ENCODE measurements at places on chromosomes 7 and 10. TPM values are rescaled to one million over a fixed set of nuclear protein-coding genes. Genes with fewer than 3 reads are reported as not detected.
A peak's percentile ranks its signal among the peaks of the same experiment; 100 is the strongest.

DNA sequence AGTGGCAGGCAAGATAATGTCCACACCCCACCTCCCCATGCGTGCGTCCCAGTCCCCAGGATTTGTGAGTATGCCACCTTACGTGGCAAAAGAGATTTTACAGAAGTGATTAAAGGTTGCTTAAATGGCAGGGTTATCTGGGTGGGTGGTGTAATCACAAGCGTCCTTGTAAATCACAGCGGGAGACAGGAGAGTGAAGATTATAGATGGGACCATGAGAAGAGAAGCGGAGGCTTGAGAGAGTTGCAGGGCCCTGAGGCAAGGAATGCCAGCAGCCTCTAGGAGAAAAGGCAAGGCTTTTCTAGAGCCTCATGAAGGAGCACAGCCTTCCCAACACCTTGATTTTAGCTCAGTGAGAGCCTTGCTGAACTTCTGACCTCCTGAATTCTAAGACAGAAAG is 10.2 kb downstream of the ZRANB1 start:
- no peak overlapping the region for H3K27ac ChIP-seq
- peaks cover 23% of the 10 kb centered on the region for H3K4me1 ChIP-seq
- no peak overlapping the region for H3K4me3 ChIP-seq
- H3K27me3 ChIP-seq, result no peaks in the 10 kb centered on the region
- no peaks in the 10 kb centered on the region for H3K36me3 ChIP-seq
- no peak for DNase-seq

GRCh38 chr10:84047258-84048010 is 91.9 kb upstream of the GHITM start:
- no peak overlapping the region for H3K27ac ChIP-seq
- no peak overlapping the region for H3K4me3 ChIP-seq
- H3K36me3 ChIP-seq, result no peaks in the 10 kb centered on the region
- no peak for DNase-seq
- H3K27me3 ChIP-seq, result no peaks in the 10 kb centered on the region
- no peaks in the 10 kb centered on the region for H3K4me1 ChIP-seq

- H3K27ac ChIP-seq, result no peak overlapping the region
- DNase-seq, result no peak
- H3K4me1 ChIP-seq, result no peaks in the 10 kb centered on the region
- no peaks in the 10 kb centered on the region for H3K36me3 ChIP-seq
Measured at GRCh38 chr7:22671177-22671879, 55.7 kb upstream of the IL6 start.

- no peak for DNase-seq
- no peaks in the 10 kb centered on the region for H3K36me3 ChIP-seq
- H3K27ac ChIP-seq, result no peak overlapping the region
Measured at GRCh38 chr7:147997636-147998035, 592.9 kb upstream of the C7orf33 start.

DNA sequence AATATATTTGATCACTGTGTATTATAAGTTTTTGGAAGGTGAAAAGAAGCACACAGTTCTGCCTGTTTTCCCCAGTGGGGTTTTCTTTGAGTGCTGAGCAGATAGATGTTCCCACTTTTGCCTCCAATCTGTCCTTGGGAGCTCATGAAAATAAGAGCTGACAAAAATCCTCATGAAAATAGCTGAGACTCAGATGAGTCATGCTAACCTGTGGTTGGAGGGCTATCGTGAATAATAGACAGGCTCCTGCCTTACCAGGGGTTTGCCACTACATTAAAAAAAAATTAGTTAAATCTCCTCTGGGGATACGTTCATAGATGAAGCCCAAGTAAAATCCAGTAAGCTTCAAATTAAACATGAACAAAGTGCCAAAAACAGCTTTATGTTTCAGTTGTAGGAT is 10.9 kb upstream of the AOAH start:
- H3K27ac ChIP-seq, result no peak overlapping the region
- DNase-seq, result no peak
- H3K4me1 ChIP-seq, result no peaks in the 10 kb centered on the region
- no peaks in the 10 kb centered on the region for H3K27me3 ChIP-seq
- H3K36me3 ChIP-seq, result no peaks in the 10 kb centered on the region

GRCh38 chr10:35327790-35328403 is 8.4 kb upstream of the CCNY start:
- H3K4me3 ChIP-seq, result no peak overlapping the region
- no peaks in the 10 kb centered on the region for H3K36me3 ChIP-seq
- H3K4me1 ChIP-seq, result no peaks in the 10 kb centered on the region
- H3K27me3 ChIP-seq, result no peaks in the 10 kb centered on the region

DNA sequence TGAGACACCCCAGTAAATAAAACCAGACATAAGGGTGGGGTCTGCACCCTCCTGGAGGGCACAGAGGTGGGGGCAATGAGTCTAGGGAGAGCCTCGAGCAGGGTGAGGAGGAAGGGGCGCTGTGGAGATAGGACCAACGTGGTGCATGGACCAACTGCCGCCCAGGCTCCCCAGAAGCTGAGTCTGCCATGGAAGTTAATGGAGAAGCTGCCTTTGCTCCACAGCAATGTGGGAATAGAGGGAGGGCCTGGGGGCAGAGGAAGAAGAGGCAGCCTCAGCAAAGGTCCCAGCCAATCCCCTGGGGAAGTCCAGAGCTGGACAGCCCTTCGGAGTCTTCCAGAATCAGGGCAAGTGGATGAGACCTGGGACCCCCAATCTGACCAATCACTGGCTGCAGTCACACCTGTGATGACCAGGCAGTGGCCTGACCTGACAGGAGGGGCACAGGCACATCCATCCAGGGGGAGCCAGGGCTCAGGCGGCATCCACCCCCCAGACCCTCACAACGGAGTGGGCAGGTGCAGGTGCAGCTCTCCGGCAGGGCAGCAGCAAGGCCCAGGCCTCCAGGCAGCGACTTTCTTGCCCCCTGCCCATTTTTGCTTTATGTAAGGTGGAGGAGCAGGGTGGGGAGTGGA is 242.2 kb upstream of the PPP2R2D start:
- H3K27ac ChIP-seq, result no peak overlapping the region
- H3K4me3 ChIP-seq, result no peak overlapping the region
- DNase-seq, result no peak
- no peaks in the 10 kb centered on the region for H3K36me3 ChIP-seq
- no peaks in the 10 kb centered on the region for H3K27me3 ChIP-seq

GRCh38 chr10:101552442-101552841 is 35.6 kb downstream of the POLL start:
- no peak overlapping the region for H3K4me3 ChIP-seq
- H3K27me3 ChIP-seq, result no peaks in the 10 kb centered on the region
- no peaks in the 10 kb centered on the region for H3K4me1 ChIP-seq
- H3K27ac ChIP-seq, result no peak overlapping the region
- no peak for DNase-seq
- H3K36me3 ChIP-seq, result peaks cover 22% of the 10 kb centered on the region

DNA sequence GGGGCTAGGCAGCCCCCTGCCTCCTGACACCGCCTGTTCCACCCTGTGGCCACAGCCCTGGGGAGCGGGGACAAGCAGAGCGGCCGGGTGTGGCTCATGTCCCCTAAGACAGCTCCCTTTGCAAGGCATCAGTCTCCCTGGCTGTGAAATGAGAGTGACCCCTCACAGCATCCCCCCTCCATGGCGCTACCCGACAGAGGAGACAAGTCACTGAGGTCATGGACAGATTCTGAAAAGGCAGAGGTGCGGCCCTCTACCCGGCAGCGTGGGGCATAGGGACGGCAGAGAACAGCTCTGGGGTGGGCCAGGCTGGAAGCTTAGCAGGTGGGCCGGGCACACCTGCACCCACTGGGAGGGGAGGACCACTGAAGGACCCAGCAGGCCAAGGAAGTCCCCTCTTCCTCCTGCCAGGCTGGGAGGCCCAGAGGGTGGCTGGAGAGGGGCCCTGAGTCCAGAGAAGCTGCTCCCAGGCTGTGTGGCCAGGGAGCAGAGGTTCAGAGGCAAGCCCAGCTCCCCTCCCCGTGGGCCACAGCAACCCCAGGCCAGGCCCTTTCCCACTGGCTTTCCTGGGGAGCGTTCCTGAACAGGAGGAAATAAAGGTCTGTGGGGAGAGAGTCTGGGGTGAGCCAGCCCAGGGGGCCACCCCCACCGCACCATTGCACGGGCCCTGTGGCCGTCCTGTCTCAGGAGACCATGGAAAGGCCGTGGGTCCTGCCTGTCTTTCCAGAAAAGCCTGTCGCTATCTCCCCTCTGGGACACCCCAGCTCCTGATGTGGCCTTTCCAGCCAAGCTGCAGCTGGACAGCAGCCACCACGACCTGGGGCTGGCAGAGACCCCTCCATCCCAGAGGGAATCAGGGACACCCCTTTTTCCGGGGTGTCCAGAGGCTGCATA is 1.7 kb downstream of the ADAP1 start:
- peaks cover 4% of the 10 kb centered on the region for H3K4me1 ChIP-seq
- H3K4me3 ChIP-seq, result peak overlapping the region; percentile 53
- no peak overlapping the region for H3K27ac ChIP-seq
- H3K36me3 ChIP-seq, result no peaks in the 10 kb centered on the region

- peak overlapping the region; percentile 71 for H3K27ac ChIP-seq
- DNase-seq, result no peak
- H3K27me3 ChIP-seq, result no peaks in the 10 kb centered on the region
- H3K4me1 ChIP-seq, result peaks cover 3% of the 10 kb centered on the region
Measured at GRCh38 chr7:55053651-55054571, 35.1 kb downstream of the EGFR start.

DNA sequence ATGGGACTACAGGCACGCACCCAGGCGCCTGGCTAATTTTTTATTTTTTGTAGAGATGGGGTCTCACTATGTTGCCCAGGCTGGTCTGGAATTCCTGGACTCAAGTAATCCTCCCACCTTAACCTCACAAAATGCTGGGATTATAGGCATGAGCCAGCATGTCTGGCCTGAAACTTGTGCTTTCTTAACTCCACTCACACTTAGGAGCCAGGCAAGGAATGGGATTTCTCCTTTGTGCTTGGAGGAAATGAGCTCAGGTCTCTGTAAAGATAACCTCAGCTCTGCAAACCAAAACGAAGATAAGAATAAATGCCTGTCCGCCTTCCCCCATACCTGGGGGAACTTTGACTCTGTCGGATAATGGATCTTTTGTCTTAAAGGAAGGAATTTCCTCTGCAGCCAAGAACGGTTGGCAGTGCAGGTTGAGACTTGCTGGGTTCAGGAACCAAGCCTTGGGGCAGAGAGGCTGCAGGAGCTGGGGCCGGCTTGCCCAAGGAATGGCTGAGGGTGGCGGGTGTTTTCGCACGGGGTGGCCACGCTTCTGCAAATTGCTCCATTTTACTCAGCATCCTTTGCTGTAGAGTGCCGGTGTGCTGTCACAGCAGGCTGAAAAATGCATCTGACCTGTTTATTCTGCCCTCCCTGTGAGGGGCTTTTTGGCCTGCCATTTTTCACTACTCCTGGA is 174.2 kb downstream of the KIAA1217 start:
- no peak overlapping the region for H3K4me3 ChIP-seq
- peaks cover 2% of the 10 kb centered on the region for H3K4me1 ChIP-seq
- H3K36me3 ChIP-seq, result no peaks in the 10 kb centered on the region
- DNase-seq, result no peak

GRCh38 chr7:155588468-155588998 is 42.2 kb upstream of the CNPY1 start:
- no peak overlapping the region for H3K4me3 ChIP-seq
- DNase-seq, result no peak
- no peaks in the 10 kb centered on the region for H3K36me3 ChIP-seq
- H3K27ac ChIP-seq, result no peak overlapping the region

DNA sequence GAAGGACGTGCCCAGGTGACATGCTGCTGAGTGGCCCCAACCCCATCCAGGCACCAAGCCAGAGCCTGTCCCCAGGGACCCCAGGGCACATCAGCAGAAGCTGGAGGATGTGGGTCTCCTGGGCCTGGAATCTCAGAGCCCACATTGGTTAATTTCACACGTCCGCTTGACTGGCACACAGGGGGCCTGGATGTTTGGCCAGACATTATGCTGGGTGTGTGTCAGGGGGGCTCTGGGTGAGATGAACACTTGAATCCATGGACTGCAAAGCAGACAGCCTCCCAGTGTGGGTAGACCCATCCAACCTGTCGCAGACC is 79.1 kb upstream of the RET start:
- no peak overlapping the region for H3K27ac ChIP-seq
- DNase-seq, result no peak

DNA sequence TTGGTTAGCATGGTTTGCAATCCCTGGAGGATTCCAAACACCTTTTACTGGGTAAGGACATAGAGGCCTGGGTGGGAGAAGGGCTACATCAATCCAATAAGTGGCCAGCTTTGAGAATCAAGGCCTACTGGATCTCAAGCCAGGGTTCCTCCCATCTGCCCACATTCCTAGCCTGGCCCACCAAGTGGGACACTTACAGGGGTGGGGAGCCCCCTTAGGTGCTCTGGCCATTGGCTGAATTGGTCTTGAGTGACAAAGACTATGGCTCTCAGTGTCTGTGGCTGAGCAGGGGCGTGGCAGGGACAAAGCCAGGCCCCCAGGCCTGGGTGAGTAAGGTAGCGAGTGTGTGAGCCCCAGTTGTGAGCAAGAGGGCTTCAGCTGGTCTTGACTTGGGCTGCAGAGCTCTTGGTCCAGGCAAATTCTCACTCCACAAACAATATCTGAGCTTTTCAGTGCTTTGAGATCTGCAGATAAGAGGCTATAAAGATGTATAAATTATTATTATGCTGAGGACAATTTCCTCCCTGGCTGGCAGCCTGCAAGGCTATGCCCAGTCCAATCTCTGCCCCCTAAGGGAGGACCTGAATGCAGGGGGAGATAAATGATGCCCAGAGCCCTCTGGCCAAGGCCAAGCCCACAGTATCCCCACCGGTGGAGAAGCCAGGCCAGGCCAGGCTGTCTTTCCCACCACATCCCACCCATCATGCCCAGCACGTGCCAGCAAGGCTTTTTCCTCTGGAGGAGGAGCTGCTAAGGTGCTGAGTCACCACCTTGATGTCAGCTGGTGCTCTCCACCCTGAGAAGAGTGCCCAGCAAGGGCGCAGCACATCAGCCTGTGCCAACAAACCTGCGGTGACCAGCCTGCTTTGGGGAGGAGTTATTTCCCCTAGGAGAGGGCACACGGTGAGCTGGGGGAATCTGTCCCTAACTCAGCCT is 80.7 kb upstream of the DUSP5 start:
- H3K4me1 ChIP-seq, result no peaks in the 10 kb centered on the region
- DNase-seq, result no peak
- H3K36me3 ChIP-seq, result no peaks in the 10 kb centered on the region
- no peak overlapping the region for H3K27ac ChIP-seq

DNA sequence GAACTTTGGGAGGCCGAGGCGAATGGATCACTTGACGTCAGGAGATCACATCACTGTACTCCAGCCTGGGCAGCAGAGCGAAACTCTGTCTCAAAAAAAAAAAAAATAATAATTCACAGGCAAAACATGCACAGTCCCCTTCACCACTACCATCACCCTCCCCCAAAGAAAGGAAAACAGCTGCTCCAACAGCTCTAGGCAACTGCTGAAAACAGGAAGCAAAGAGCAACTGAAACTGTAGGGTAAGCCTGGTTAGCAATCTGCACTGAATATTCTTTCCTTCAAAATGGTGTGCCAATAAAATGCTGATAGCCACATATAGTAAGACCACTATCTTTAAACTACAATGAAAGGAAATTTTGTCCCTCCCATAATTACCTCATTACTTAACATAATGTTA is 11.8 kb downstream of the NT5C2 start:
- H3K4me3 ChIP-seq, result no peak overlapping the region
- H3K4me1 ChIP-seq, result peaks cover 3% of the 10 kb centered on the region
- no peaks in the 10 kb centered on the region for H3K27me3 ChIP-seq
- no peak for DNase-seq
- H3K27ac ChIP-seq, result peak overlapping the region; percentile 15

GRCh38 chr10:125004571-125005311 is 62.8 kb downstream of the ZRANB1 start:
- peak; percentile 58 for DNase-seq
- no peaks in the 10 kb centered on the region for H3K27me3 ChIP-seq
- H3K27ac ChIP-seq, result no peak overlapping the region
- H3K4me1 ChIP-seq, result peaks cover 62% of the 10 kb centered on the region

Gene TDRD1
- total RNA-seq, result 0.53 TPM

Gene ELFN1
- total RNA-seq, result 7.3 TPM

Gene SPDYE16
- total RNA-seq, result not detected

Gene PCGF6
- total RNA-seq, result 9.7 TPM

Gene TRIM74
- not detected for total RNA-seq

Gene TMEM139
- total RNA-seq, result 11.5 TPM
